Vein endothelial cell (primary cell): ENCODE measurements at places on chromosomes 2 and 18. TPM values are rescaled to one million over a fixed set of nuclear protein-coding genes. Genes with fewer than 3 reads are reported as not detected.

Gene SGPP2
- not detected in 2 replicates for total RNA-seq

Gene GPR45
- not detected in 2 replicates for total RNA-seq

Gene CDH19
- not detected in 2 replicates for total RNA-seq

Gene NCKAP1
- total RNA-seq = 186 and 195 TPM in 2 replicates

Gene TSPYL6
- total RNA-seq = 0.10 TPM in 1 of 2 replicates, not detected in the other

Gene KIAA2012
- not detected in 2 replicates for total RNA-seq

Gene GREB1L
- 6.0 and 12.4 TPM in 2 replicates for total RNA-seq

Gene GLI2
- under 0.01 and 0.19 TPM in 2 replicates for total RNA-seq

Gene ACMSD
- total RNA-seq = not detected in 2 replicates

Gene PFN4
- 0.38 TPM in 1 of 2 replicates, not detected in the other for total RNA-seq

Gene LGALSL
- total RNA-seq = 5.9 and 7.3 TPM in 2 replicates
